Substantia nigra (tissue), 51 donors: ENCODE measurements at places on chromosomes 7 and 10.
A peak's percentile ranks its signal among the peaks of the same experiment; 100 is the strongest.

- DNase-seq, result no peak
Measured at GRCh38 chr7:18292584-18292983, 203.0 kb upstream of the HDAC9 start.

- no peak for DNase-seq
Measured at GRCh38 chr7:20440472-20441105, 109.9 kb downstream of the ITGB8 start.

GRCh38 chr7:135618510-135618909 lies 43.8 kb upstream of the STMP1 start:
- no peak for DNase-seq

GRCh38 chr7:116731445-116732335 lies 59.7 kb downstream of the MET start:
- no peak for DNase-seq

- no peak for DNase-seq
Measured at GRCh38 chr10:107971973-107972372, 807.5 kb upstream of the SORCS1 start.

DNA sequence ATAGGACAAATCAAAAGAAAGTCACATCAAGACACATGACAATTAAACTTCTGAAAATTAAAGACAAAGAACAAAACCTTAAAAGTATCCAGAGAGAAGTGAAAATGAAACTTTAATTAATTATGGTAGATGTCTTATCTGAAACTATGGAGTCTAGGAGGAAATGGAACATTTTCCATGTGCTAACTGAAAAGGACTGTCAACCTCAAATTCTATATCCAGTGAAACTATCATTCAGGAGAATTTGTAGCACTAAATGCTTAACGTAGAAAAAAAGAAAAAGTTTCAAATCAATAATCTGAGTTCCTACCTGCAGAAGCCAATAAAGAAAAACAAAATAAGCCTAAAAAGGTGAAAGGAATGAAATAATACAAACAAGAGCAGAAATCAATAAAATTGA lies 33.1 kb upstream of the C10orf71 start:
- DNase-seq, result no peak

DNA sequence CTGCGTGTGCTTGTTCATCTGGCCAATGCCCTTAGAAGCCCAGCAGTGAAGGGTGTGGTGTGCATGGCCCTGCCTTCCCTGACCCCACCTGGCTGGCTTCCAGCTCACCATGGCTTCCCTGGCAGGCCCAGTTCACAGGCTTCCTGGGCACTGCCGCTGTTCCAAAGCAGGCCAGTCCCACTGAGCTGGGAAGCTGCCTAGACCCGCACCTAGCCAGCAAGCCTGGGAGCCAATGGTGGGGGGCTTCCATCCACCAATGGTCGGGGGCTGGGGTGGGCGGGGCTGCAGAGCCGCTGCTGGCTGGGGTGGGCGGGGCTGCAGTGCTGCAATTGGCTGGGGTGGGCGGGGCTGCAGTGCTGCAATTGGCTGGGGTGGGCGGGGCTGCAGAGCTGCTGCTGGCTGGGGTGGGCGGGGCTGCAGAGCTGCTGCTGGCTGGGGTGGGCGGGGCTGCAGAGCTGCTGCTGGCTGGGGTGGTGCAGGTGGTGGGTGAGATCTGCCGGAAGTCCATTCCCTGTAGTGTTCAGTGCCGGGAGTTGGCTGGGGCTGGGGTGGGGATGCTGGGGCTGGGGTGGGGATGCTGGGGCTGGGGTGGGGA lies 12.4 kb downstream of the CALY start:
- no peak for DNase-seq

DNA sequence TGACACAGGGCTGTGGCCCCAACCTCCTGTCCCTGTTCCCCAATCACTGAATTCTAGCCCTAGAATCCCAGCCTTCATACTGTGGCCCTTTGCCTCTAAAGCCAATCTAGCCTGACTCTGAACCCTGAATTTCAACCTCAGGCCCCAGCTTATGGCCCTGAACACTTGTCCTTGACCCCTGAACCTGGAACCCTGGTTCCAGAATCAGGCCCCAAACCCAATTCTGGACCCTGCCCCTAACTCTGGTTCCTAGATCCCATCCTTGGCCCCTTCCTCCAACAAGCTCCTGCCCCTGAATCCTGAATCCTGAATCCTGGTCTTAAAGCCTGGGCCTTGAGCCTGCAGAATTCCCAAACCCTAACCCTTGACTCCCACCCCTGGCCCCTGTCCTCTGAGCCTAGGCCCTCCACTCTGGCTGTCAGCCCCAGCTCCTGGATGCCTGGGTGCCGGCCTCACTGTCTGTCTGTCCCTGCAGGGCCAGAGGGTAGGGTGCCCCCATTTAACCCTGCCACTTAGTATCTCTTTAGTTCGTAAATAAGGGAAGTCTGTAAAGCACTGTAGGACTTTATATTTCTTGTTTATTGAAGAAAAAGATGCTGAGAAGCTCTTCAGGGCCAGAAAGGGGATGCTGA lies 1.3 kb downstream of the INPP5A start:
- DNase-seq, result no peak

DNA sequence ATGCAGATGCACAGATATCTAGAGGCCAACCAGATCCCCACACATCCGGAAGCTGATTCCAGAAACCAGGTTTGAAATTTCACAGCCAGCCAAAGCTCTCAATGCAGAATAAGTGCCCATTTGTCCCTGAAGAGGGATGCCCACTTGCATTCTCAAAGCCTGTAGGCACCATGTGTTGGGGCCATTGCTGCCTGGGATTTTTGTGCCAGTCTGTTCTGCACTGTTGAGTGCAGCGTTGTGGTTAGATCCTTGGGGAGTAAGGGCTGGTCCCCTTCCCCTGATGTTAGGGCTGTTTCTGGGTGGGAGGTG lies 62.4 kb downstream of the EEPD1 start:
- DNase-seq, result no peak

DNA sequence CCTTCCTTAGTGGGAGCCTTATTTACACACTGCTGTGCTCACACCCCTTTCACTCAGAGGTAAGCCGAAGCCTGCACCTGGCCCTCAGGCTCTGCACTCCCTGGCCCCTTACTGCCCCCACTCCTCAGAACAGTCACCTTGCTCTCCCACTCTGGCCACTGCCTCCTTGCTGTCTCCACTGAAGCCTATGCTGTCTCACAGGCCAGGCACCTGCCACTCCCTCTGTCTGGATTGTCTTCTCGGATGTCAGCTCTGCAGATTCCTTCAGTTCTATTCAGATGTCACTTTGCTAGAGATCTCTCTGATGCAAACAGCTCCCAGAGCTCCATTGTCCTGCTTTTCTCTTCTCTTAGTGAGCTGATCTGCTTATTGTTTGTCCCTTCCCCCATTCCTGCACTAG lies 390.7 kb downstream of the DPP6 start:
- no peak for DNase-seq

DNA sequence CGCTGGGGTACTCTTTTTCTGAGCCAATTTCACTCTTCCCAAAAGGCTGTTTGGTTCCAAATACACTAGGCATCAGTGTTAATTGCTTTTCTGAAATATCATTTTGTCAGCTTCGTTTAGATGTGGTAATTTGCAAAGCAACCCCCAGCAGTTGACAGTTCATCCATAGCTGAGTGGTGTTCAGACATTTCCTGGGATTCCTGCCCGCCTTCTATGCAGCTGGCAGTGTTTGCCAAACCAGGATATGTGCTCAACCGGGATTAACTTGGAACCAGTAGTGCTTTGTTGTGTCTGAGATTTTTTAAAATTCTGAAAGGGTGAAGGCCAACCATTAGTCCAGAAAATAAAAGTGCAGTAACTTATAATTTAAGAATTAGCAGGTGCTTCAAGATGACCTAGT lies 25.2 kb upstream of the MKLN1 start:
- no peak for DNase-seq

DNA sequence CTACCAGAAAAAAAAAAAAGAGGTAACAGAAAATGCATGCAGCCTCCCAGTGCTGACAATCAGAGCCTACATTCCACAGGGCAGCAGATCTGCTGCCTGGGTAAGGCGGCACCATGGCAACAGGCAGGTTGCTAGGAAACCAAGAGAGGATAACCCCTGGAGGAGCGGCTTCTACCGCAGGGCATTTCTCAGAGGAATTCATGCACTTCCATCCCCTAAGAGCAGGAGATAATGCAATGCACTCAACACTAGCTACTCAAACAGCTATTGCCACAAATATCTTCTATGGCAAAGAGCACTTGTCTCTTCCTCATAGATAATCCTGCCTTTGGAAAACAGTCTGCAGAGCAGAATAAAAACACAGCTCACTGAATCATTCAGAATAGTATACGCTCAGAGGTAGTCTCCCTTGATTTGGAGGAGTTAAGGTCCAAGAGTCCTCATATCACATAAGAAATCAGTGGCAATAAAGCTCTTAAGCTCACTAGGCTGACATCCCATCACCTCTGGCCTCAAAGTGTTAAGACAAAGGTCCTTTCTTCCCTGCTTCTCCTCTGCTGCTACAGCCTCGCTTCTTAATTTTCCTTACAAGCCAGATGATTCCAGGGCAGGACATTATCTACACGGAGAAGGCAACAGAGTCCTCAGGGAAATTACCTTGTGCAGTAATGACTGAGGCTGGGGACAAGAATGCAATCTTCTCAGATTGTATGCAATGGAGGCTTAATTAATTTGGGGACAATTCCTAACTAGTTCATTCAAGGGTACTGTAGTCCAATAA lies 10.7 kb downstream of the PSAP start:
- DNase-seq, result peak; percentile 77

DNA sequence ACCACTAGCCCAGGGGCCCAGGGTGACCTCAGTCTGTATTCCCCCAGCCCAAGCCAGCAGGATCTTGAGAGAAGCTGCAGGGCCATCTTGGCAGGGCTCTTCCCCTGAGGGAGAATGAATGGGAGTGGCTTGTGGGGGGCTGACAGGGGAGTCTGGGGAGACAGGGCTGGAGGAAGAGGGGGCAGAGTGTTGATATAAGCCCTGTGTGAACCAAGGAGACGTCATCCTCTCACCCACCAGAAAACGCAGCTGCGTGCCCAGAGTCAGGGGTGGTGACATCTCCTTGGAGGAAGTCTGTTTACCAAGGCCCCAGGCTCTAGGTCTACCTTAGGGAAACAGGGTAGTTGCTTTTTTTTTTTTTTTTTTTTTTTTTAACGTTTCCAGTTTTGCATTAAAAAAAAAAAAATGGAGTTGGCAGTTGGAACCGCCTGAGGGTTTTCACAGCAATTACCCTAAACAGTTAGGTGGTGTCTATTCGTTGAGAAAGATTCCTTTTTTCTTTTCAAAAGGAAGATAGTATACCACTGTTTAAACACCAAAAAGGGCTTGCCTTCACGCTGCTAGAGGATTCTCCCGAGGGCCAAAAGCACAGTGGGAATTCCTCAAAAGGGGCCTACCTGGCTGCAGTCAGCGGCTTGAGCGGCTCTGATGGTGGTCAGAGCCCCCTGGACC lies 113.8 kb downstream of the PRPF18 start:
- DNase-seq, result no peak

- no peak for DNase-seq
Measured at GRCh38 chr10:11114269-11114668, 96.6 kb downstream of the CELF2 start.

DNA sequence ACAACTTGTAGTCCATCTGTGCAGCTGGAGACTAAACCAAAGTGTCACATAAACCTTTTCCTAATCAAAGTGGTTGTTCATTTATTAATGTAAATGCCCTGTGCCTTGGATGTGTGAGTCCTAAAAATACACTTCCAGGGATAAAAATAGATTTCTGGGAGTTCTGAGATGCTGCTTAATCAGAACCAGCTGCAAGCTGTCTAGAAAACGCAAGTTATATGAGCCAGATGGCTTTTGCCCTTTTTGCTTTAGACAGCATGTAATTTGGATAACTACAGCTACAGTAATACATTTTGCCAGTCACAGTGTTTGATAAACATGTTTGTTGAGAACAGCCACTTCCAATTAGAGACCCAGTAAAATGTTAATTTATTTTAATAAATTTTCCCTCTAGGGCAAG lies 185.1 kb upstream of the PRPS1L1 start:
- DNase-seq, result no peak

GRCh38 chr7:144438759-144439158 lies 35.3 kb upstream of the NOBOX start:
- no peak for DNase-seq

GRCh38 chr7:107661865-107662379 lies 1.3 kb downstream of the SLC26A4 start:
- DNase-seq, result no peak

DNA sequence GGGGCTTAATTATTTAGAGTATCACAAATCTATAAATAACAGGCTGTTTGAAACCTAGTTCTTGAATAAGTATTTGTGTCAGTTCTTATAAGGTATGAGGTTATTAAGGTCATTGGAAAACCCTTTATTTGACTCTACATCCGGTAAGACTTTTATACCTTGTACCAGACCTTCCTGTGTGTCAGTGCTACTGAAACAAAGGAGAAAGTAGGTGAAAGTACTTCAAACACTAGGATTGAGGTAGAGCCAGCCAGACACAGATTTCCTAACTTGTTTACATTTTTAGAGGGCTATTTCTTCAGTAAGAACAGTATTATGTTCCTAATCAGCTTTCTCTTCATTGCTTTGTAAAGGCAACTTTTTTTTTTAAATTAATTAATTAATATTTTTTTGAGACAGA lies 93.9 kb downstream of the ZNRF2 start:
- DNase-seq, result no peak

DNA sequence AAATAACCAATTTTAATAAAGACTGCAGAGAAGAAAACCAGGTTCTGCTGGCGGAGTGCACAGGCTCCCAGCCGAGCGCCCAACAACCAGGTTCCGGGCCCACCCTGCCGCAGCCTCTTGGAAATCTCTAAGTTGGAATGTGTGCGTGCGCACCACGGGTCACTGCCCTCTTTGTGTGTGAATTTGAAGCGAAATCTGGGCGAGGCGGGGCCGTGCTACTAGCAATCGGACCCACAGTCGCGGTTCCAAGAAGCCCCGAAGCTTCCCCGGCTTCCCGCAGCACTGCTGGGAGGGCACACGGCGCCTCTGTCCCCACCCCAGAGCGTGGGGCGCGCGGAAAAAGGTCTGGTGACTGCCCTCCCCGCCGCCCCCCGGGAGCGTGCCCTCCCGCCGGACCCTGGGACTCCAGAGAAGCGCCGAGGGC lies 666 bp upstream of the MAP3K8 start:
- DNase-seq, result no peak

DNA sequence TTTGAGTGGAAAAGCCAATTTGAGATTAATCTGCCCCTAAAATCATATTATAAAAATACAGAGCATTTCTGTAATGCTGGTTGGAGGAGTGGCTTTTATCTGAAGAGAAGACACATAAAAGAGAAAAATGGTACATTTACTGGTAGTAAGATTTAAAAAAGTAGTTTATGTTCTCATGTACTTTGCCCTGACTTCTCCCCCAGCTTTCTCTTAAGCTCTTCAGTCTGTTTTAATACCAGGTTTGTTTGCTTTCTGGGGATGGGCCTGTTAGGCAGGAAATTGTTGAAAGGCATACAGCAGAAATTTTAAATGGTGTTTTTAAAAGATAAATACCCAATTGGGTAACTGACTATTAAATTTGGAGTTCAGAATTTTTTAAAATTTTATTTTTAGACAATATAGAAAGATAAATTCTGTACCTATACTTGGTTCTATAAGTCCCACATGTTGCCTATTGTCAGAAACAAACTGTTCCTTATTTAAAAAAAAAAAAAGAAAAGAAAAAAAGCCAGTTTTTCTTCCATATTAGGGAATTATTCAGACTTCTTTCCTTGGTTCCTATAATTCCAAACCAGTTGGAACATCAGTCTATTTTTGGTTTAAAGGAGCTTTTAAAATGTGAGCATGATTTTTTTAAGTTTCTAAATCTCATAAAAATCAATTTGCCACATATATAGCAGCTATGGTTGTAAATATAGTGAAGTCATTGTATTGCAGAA lies 136.6 kb downstream of the ARID5B start:
- DNase-seq, result no peak
